ENCODE measurements at places on chromosomes 12 and 14.

DNA sequence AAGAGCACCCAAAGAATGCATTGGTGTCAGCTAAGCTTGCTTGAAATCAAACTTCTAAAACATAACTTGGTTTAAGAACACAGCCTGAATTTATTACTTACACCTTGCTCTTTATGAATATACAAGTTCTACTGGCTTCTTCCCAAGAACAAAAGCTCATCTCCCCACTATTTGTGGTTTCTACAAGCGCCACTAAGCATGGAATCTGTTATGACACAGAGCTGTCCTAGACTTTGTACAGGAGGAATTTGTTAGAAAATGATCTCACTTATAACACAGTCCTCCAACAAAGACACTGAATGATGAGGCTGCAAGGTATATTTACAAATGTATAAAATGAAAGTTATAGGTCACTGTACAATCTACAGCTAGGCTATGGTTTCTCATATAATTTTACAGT lies 452.1 kb downstream of the BCAT1 start:
- no peak for DNase-seq

DNA sequence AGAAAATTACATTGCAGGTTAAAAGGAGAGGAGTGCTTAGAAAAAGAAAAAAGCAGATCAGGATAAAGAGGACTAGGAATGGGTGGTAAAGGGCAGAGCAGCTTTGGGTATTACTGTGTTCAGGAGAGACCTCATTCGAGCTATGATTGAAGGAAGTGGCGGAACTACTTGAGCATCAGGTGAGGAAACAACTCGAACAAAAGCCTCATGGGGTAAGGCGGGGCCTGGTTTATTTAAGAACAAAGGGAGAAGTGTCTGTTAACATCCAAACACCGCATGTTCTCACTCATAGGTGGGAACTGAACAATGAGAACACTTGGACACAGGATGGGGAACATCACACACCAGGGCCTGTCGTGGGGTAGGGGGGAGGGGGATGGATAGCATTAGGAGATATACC lies 444.6 kb upstream of the CCDC196 start:
- DNase-seq, result no peak

DNA sequence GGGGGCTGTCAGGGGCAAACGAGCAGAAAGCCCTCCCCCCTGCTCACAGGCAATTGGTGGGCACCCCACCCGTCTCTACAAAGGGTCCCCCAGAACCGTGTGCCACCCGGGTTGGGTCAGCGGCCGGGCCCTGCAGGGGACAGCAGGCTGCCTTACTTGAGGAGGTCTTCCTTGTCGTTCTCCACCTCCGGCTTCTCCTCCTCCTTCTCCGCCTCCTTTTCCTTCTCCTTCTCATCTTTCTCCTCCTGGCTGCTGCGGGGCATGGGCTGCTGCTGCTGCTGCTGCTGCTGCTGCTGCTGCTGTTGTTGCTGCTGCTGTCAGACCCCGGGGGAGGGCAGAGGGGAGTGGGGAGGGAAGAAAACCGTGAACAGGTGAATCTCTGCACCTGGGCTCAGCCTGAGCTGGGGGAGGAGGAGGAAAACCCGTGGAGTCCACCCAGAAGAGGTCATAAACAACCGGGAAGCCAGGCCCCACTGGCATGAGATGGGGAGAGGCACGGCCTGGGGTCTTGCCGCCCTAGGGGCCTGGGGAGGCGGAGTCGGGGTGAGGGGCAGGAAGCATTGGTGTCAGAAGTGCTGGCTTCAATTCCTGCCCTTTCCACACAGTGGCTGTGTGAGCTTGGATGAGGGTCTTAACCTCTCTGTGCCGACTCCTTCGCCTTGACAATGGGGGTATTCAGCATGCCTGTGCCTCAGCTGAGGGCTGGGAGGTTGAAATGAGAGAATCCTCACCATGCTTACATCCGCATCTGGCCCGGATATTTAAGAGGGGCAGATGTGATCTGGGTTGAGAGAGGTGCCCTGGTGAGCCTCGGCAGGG lies 107.6 kb downstream of the RFLNA start:
- DNase-seq, result no peak

- DNase-seq, result no peak
These were observed 234.4 kb upstream of the FKBP4 start for GRCh38 chr12:2560356-2560755.

DNA sequence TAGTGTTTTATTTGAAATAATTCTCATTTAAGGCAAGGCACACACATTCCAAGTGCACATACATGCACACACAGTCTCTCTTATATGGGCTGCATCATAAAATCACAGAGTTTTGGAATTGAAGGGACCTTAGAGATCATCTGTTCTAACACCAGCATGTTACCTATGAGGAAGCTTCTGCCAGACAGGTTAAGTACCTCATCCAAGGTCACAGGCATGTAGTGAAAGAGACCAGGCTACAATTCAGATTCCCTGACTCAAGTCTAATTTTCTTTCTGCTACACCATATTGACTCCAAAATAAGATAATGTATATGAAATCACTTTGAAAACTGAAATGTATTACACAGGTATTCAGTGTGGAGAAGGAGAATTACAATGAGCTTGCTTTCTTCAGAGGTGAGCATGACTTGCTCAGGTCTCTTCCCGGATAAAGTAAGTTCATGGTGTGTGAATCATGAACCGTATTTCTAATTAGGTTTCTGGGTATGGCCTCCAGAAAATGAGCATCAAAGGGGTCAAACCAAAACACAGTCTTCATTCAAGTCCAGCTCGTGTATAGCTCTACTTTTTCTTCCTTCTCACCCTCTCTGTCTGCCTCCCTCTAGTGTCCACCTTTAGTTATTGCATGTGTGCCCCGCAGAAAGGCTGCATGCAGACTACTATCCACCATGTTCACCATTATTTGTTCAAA lies 411.9 kb downstream of the FUT8 start:
- DNase-seq, result no peak

- DNase-seq, result no peak
These were observed at the start of gene KRT6A for GRCh38 chr12:52493172-52493571. Gene KRT6A (minus strand): TSS chr12:52493257. CDS start chr12:52493188, 69 bp downstream.

GRCh38 chr14:83697099-83697498 lies 1832.8 kb upstream of the FLRT2 start:
- no peak for DNase-seq
